ENCODE measurements at places on chromosomes 4 and X. TPM values are rescaled to one million over a fixed set of nuclear protein-coding genes. Genes with fewer than 3 reads are reported as not detected.

- DNase-seq, result no peak
Observed at GRCh38 chr4:4524364-4524763, 17.5 kb downstream of the STX18 start.

GRCh38 chr4:1404573-1405253 is 1.5 kb downstream of the NKX1-1 start:
- no peak for DNase-seq

DNA sequence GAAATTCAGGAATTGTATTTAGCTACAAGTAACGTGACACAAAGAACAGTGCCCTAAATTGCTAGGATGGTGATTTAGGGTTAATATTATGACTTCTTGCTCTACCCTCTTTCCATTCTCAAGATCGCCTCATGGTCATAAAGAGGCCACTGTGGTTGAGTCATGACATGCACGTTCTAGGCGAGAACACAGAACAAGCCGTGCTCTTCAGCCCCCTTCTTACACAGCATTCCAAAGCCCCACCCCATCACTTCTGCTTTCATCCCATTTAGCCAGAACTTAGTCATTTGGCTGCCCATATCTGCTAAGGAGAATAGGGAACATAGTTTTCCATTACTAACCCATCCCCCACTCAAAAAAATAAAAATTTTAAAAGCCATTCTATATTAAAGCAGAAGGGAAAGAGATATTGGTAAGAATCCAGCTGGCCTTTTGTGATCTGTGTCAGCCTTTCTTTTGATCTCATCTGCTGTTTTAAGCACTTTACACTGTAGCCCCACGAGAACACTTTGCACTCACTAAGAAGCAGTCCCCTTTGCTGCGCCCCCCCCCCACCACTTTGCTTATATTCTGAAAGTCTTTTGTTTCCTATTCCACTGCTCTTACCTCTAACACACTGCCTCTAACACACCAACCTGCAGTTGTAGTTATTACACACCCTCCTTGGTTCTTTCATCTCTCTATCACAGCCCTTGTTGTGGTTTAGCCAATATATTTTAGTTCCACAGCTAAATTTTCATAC is 28.4 kb downstream of the NPNT start:
- peak; percentile 55 for DNase-seq

The AMTN gene
- not detected for total RNA-seq

All from myocyte (in vitro differentiated cells).